ENCODE measurements at places on chromosomes 16 and 17.

DNA sequence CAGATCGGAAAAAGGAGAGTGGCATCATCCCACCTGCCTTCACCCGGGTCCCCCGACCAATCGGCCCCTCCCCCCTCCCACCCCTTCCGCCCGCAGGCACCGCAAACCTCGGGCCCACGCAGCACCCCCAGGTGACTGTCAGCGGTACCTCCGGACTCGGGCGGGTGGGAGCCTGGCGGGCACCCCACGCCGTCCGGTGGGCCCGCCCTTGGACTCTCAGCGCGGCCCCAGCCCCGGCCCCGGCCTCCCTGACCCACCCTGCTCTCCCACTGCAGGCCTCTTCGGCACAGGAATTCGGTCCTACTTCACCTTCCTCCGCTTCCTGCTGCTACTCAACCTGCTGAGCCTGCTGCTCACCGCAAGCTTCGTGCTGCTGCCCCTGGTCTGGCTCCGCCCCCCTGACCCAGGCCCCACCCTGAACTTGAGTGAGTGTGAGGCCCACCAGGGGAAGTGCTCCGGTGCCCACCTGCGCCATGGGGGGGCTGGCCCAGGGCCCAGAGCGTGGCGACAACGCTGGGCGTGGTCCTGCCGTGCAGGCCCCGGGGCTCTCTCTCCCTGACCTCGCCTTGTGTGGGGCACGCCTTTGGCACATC, 1.6 kb downstream of the TMC8 start:
- no peak for DNase-seq

DNA sequence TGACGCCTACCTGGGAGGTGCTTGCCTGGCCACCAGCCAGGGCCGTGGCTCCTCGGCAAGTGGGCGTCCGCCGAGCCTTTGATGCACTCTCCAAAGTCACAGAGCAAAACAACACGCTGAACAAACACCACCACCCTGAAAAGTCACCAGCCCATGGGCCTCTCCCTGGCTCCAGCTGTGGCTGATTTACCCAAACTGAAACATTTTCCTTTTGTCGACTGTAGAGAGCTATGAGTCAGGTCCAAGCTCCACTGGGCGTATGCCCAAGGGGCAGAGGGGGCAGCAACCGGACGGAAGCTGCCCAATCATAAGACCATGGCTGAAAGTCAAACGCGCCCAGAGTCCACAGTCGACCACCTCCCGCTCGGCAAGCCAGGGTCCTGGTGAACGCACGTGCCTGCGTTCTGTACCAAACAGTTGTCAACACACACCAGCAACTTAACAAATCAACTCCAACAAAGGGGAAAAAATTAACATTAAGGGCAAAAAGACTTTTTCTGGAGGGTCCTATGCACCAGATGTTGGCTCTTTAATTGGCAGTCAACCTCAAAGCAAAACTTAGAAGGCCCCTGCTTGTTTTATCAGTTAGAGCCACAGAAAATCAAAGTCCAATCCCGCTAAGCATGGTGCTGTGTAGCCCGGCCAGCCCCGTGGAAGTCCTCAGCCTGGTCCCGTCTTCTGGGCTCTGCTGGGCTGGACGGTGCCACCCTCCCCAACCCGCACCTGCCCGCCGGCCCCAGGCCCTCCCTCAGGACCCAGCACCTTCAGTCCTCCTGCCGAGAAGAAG, 47.3 kb downstream of the TBC1D16 start:
- DNase-seq = no peak

GRCh38 chr16:55325080-55325447, 1.1 kb downstream of the IRX6 start:
- no peak for DNase-seq

DNA sequence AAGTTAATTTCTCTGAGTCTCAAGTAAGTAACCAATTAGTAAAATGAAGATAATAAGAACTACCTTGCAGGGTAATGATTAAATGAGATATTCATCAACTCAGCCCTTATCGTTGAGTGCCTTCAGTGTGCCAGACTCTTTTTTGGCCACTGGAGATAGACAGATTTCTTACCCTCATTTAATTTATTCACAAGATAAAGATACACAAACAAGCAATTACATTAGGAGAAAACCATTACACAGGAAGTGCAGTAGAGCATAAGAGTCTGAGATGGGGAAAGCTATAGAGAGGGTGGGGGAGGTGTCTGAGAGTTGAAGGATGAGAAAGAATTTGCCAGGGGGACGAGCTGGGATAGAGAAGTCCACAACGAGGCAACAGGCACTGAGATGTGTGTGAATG, 72.5 kb upstream of the BCAR1 start:
- DNase-seq = no peak

DNA sequence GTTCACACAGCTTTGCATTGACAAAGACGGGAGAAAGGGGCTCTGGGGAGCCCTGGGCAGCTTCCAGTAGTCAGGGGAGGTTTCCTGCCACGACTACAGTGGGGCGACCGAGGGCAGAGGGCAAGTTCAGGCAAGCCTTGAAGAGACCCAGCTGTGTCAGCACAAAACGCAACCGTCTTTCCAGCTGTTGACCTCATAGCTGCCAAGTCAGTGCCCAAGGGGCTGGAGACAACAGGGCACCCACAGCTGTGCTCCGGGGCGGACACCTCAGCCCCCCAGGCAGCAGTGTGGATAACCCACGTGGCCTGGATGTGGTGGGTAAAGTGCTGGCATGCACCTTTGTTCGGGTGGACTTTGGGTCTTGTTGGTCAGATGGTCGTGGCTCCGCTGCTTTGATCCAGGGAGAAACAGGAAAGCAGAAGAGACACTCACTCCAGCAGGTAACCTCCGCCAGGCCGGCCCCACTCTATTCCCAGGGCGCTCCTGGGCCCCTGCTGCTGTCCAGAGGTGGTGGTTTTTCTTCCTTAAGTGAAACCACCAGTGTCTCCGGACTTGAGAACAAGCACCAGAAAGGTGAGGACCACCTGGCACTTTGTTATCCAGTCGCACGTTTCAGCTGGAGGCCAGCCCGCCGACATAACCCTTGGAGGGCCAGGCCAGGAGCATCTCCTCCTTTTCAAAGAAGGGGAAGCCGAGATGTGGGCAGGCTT, 17.6 kb upstream of the CBX2 start:
- DNase-seq = no peak

GRCh38 chr16:17629936-17630335, 159.2 kb upstream of the XYLT1 start:
- DNase-seq = no peak

GRCh38 chr17:47698749-47699535, 5.0 kb downstream of the TBKBP1 start:
- DNase-seq = no peak

DNA sequence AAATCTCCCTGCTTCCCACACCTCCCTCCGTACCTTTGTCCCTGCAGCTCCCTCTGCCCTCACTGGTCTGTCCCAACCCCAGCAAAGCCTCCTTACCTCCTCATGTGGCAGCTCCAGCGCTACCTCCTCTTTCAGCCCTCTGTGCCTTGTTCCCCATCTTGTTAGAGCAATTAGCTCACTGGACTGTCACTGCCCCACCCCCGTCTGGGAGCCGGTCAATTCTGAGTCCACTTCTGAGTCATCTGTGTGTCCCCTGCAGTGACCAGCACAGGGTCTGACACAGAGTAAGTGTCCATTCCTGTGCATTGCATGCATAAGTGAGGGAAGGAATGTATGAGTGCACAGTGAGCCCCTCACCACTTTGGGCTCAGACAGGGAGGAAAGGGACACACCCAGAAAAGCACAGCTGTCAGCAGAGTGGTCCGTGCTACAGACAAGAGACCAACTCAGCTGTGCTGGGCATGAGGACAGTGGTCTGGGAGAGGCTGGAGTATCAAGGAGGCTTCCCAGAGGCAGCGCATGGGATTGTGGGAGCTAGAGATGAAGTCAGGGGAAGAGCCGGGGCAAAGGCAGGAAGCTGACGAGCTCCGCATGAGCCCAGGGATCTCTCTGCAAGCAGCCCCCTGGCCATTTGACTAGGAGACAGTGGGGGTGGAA, 45.9 kb downstream of the PITPNM3 start:
- no peak for DNase-seq

DNA sequence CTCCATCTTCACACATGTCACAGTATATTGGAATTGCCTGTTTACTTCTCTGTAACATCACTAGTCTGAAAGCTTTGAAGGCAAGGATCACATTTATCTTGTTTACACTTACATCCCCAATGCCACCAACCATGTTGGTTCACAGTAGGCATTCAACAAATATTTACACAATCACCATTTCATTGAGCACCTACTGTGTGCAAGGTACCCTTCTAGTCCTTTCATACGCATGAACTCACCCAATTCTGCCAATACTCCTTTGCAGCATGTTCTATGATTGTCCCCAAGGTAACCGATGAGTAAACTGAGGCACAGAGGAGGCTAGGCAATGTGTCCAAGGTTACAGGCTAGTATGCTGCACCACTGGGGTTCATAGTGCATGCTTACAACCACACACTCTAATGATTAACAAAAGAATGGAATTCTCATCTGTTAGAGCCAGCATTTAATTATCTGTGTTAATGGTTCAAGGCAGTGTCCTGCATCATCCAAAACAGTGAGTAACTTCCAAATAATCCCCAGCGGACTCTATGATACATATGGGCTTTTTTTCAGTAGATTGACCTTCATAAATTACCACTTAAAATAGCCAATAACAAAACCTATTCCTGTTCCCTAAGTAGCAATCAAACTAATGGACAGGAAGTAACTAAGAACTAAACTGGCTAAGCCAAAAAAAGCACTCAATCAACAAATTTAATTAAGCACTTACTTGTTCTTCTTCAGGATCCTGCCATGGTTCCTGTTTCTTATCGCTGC, 364.5 kb upstream of the XYLT1 start:
- DNase-seq = no peak

GRCh38 chr17:68184816-68185436, 62.9 kb upstream of the AMZ2 start:
- DNase-seq = no peak

- DNase-seq = no peak
These were observed 78.7 kb upstream of the ZNF750 start for GRCh38 chr17:82918508-82918907.
